ENCODE measurements at places on chromosomes 1 and 21.

DNA sequence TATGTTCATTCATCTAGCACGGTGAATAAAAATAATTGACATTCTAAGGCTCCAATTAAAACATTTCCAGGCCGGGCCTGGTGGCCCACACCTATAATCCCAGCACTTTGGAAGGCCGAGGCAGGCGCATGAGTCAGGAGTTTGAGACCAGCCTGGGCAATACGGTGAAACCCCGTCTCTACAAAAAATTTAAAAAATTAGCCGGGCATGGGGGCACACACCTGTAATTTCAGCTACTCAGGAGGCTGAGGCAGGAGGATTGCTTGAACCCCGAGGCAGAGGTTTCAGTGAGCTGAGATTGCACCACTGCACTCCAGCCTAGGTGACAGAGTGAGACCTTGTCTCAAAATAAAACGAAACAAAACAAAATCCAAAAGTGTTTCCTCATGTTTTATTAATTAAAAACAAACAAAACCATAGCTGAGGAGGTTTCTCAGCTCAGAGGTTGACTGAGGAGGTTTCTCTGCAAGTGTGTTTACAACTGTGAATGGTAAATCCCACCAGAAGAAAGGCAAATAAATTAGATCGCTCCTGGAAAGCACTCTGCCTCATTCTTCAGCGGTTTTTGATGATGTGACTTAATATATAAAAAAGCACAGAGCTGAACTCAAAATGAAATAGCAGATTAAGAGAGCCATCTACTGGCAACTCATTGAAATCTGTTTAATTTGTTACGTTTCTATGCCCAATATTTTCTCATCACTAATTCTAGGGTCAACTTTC is 37.7 kb upstream of the ATG4C start:
- peak; percentile 42 for DNase-seq

GRCh38 chr1:228867108-228867950 is 132.1 kb downstream of the RHOU start:
- DNase-seq = no peak

GRCh38 chr1:168455764-168456163 is 88.0 kb downstream of the XCL2 start:
- no peak for DNase-seq

GRCh38 chr1:170881268-170882265 is 53.8 kb upstream of the MROH9 start:
- peak; percentile 57 for DNase-seq

- DNase-seq = no peak
Measured at GRCh38 chr1:169060919-169061639, 45.4 kb upstream of the ATP1B1 start.

- no peak for DNase-seq
Measured at GRCh38 chr1:19461220-19461554, 24.2 kb downstream of the CAPZB start.

DNA sequence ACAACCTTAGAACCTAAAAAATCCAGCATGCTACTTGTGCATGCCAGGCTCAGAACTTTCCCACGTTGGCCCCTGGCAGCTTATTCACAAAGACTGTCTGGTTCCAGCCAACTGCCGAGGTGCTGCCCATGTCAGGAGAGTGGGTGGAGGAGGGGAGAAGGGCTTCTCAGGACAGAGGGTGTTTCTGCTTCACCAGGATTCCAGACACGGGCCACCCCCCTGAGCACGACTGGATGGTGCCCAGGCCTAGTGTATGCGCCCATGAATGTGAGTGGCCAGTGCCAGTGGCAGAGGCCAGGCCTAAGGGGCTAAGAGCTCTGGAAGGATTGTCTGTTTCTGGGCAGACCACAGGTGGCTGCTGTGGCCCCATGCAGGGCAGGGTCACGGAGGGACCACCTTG is 148.2 kb upstream of the COL6A1 start:
- no peak for DNase-seq
